ENCODE measurements at places on chromosomes 5 and 9.
A peak's percentile ranks its signal among the peaks of the same experiment; 100 is the strongest.

- DNase-seq: peak; percentile 73
These were observed 5.1 kb downstream of the GLRX start for GRCh38 chr5:95817430-95817829.

DNA sequence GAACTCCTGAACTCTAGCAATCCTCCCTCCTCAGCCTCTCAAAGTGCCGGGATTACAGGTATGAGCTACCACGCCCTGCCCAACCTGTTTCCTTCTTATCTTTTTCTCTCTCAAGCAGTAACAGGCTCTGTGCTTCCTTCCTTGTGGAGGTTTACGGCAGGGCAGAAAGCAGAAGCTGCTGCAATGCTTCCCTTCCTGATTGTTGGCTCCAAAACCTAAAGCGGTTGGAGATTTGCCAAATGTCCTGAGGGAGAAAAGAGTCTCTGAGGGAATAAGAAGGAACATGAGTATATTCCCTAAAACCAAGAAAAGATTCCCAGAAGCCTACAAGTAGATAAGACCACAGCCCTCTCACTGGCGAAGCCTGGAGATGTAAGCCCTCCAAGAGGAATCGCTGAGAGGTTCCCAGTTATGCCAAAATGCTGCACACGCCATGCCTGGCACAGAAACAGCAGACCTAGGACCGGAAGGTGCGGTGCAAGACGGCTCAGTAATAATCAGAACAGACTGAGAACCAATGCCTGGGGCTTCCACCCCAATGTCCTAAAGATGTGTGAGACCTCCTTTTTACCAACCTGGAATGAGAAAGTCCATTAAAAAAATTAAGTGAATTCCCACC, 73.2 kb downstream of the APTX start:
- peak; percentile 25 for DNase-seq

- no peak for DNase-seq
These were observed 166.1 kb downstream of the GNAQ start for GRCh38 chr9:77865385-77866047.

GRCh38 chr5:133732536-133732935, 120.2 kb upstream of the FSTL4 start:
- DNase-seq: no peak

DNA sequence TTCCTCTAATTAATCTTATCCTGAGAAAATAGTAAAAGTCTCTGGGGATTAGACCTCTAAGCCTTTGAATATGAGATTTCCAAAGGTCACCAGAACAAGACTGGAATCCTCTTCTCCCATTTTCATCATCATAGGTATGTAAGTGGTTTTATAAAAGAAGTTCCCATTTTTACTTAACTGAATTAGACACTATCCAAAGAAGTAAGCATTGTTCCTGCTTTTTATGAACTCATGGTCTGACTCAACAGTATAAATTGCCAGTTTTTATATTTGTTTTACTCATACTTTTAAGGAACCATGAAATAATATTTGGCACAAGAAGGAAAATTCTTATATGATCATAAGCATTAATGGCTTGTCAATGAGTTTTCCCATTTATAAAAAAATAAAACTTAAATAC, 167.1 kb upstream of the ADRA1B start:
- peak; percentile 49 for DNase-seq

GRCh38 chr5:152514827-152515397, 109.8 kb upstream of the NMUR2 start:
- peak; percentile 21 for DNase-seq

GRCh38 chr5:17330386-17330785, 113.0 kb downstream of the BASP1 start:
- DNase-seq: no peak
